Substantia nigra (tissue), 51 donors: ENCODE measurements at places on chromosomes 4 and X.

- no peak for DNase-seq
These were observed 14.7 kb upstream of the ATP8A1 start for GRCh38 chr4:42671431-42672194.

DNA sequence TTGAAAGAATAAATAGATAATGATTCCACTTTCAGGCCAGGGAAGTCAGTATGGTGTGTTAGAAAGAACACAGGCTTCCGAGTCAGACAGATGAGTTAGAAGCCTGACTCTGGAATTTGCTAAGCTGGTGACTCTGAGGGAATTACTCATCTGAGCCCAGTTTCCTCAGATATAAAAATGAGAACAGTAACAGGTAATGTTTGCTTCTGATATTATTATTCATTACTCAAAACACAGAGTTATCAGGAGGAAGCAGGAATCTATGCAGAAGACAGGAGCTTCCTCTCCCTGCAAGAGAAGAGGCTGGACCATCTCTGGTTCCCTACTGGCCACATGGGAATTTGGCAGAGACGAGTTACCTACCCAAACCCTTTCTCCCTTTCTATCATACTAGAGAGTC lies 163.1 kb downstream of the EVC2 start:
- DNase-seq, result no peak

- no peak for DNase-seq
These were observed 56.3 kb upstream of the DCTD start for GRCh38 chr4:182973511-182973911.

DNA sequence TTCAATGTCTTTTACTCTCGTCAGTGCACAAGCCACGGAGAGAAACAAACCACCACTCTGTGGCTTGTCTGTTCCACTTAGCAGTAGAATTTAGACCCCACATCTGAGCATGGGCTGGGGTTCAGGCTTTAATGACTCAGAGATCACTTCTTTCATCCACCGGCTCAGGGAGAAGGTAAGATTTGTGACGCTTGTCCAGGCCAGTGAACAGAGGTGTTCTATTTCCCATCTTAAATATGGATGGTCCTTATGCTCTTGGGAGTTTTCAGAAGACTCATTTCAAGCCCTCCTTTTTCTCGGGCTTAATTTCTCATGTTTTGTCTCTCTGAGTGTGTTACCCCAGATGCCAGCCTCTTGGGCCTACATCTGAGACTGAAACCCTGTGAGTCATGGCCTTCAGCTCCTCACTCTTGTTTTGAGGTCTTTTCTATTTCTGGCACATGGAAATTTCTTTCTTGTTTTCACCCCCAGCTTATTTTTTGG lies 127.4 kb upstream of the SFRP2 start:
- no peak for DNase-seq

DNA sequence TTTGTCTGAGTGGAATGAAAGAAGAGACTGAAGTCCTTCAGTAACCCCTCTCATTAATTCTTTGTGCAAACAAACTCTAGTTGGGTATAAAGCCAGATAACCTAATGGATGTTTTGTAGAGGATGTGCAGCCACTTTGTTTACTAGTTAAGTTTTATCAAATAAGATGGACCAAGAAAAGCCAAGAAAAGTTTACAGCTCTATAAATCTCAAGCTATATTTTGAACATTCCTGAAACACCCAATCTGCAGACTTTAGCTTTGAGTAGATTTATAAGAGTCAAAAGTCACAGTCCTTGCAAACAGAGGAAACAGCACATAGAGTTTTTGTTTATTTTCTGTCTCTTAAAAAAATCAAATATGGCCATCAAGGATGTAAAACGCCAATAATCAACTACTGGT lies 452.9 kb downstream of the SPRY1 start:
- DNase-seq, result no peak

DNA sequence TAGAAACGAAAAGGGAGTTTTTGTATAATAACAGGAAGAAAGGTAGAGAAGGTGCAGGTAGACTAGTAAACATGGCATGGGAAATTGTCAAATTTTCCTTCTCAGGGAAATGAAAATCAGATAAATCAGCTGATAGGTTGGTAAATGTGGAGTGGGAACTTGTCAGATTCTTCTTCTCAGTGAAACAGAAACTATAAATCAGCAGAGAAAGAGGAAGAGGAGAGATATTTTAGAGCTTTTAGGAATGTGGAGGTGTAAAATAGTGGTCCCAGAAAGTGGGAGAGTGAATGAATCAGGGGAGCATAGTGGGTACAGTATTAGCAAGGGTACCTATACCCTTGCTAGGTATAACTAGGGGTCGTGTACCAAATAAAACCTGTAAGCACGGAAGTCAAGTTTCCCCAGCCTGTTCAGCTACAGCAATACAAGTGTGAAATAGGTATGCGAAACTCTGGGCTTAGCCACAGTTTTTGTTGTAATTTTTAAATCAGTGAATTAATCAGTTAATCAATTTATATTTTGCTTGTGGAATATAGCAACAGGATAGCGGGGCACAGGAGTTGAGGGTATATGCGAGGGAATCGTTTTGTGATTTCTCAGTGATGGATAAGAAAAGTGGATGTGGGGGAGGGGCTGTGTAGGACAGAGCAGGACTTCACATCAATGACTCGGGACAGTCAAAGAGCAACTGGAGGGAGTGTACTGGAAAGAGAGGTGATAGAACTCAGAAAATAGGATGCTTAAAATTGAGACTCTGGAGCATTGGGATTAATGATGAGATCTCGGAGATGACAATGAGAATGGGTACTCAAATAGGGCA lies 561.5 kb downstream of the INPP4B start:
- no peak for DNase-seq

GRCh38 chrX:107000013-107000515 lies at the start of gene MORC4:
MORC4 (minus strand) TSS chrX:107000212; CDS start chrX:106999969, 243 bp downstream.
- peak; percentile 60 for DNase-seq

GRCh38 chrX:150544222-150544787 lies 24.1 kb upstream of the MTM1 start:
- no peak for DNase-seq

- DNase-seq, result no peak
These were observed 101.6 kb downstream of the NPNT start for GRCh38 chr4:105996845-105997244.

DNA sequence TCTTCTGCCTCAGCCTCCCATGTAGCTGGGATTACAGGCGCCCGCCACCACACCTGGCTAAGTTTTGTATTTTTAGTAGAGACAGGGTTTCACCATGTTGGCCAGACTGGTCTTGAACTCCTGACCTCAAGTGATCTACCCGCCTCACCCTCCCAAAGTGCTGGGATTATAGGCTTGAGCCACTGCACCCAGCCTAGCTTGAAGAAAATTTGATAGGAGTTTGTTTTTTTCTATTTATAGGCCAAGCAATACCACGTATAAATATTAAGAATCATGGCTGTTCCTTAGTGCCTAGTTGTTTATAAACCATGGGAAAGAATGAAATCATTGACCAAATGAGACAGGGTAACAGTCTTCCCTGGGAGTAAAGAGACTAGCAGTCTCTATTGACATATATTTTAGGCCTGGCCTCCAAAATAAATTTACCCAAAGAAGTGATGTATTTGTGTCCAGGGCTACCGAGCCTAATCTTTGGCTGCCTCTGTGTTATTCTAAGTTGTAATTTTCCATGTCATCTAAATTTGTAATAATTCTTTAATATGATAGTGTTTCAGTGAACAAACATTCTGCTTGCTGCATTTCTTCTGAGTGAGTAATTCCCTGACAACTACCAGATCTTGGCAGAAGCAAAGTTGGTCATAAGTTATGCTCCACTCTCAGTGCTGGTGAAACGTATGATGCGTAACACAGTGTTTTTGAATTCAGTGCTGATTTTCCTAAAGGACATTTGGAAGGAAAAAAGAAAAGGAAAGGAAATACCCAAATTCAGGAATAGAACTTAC lies 10.3 kb downstream of the PKD2 start:
- DNase-seq, result no peak

DNA sequence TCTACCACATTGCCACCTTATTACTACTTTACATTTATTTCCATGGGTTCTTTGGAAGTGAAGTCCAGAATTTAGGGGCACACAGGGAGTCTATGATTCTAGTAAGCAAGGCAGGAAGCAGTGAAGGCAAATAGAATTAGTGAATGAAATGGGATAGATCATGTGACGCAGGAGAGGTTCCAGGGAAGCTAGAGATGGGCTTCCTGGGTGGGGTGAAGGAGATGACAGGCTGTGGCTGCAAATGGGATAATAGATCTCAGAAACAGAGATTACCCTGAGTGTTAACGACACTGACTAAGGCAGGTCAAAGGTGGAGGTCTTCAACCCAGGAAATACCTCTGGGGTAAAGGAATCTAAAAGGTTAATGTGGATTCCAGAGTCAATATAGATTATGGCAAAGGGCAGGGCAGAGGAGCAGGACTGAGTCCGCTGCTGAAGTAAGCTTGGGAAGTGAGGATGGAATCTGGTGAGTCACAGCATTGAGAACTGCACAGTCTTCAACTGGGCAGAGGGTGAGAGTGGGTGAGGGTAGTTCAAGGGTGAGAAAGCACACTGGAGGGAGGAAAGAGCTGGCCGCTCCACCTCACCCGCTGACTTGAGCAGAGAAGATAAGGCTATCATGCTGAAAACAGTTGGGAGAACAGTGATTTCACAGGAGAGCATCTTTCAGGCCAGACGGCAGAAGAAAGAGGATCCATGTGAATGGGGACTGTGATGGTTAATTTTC lies 70.8 kb downstream of the ANXA3 start:
- DNase-seq, result no peak

- DNase-seq, result no peak
These were observed 55.6 kb upstream of the CCSER1 start for GRCh38 chr4:90071289-90072235.

DNA sequence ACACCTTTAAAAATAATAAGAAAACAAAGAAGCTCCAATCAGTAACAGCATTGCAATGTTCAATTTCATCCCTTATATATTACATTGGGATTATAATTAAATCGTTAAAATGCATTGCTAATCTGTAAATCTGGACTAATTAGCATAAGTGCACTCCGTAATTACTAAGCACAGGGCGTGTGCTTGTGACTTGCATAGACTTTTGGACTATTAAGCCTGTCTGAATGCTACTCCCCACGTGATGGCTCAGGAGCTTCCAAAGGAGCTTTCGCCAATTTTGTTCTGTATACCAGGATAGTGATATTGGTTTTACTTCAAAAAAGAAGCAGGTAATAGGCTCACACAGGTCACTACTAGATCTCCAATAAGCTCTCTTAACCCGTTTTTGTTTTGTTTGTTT lies 497.1 kb downstream of the SMARCA1 start:
- no peak for DNase-seq

DNA sequence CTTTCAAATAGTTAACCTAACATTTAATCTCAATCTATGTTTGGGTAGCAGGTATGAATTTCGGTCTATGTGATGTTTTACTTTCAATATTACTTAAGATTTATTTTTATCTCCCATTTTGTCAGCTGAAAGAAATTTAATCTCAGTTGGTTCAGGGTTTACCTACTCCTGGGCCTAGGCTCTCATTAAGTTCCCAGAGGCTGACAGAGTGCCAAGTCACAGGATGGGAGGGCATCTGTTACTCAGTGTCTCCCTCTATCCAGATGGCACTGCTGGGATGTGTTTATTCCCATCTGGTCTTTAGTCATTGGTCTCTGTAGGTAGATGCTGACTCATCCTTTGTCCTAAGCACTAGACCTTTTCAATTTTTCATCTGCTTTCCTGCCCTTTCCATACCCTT lies 129.4 kb upstream of the ARSJ start:
- no peak for DNase-seq

DNA sequence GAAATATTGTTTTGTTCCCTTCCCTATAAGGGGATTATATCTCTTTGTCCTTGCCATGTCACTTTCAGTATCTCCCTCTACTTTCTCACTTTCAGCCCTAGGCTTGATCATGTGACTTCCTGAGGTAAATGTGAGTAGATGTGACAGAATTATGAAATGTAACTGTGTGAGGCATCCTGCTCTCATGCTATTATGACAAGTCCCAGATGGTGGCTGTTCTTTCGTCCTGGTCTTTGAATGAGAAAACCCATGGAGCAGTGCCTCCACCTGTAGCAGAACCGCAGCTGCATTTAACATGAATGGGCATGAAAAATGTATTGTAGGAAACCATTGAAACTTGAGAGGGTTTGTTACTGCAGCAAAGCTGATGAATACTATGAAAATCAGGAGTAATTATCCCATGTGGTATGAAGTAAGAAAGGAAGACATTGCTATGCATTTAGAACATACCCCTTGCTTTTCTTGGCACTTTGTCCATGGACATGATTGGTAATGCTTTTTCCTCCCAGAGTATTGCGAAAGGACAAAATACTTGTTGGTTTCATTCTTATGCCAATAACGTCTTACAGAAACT lies 202.2 kb upstream of the GPRIN3 start:
- no peak for DNase-seq

GRCh38 chr4:38921151-38921550 lies 53.5 kb downstream of the FAM114A1 start:
- no peak for DNase-seq

- DNase-seq, result no peak
These were observed 93.0 kb upstream of the PUDP start for GRCh38 chrX:7240929-7241328.

DNA sequence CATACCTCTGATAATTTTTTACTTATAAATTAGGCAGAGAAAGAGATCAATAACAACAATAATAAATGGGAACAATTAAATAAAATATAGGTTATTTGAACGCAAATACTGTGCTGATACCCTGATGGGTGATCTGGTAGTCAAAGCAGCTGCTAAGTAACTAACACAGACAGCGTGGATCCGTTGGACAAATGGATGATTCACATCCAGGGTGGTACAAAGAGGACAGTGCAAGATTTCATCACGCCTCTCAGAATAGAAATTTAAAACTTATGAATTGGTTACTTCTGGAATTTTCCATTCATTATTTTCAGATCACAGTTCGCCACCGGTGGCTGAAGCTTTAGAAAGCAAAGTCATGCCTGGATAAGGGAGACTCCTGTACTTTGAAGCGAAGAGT lies 1066.0 kb upstream of the ADGRL3 start:
- DNase-seq, result no peak

DNA sequence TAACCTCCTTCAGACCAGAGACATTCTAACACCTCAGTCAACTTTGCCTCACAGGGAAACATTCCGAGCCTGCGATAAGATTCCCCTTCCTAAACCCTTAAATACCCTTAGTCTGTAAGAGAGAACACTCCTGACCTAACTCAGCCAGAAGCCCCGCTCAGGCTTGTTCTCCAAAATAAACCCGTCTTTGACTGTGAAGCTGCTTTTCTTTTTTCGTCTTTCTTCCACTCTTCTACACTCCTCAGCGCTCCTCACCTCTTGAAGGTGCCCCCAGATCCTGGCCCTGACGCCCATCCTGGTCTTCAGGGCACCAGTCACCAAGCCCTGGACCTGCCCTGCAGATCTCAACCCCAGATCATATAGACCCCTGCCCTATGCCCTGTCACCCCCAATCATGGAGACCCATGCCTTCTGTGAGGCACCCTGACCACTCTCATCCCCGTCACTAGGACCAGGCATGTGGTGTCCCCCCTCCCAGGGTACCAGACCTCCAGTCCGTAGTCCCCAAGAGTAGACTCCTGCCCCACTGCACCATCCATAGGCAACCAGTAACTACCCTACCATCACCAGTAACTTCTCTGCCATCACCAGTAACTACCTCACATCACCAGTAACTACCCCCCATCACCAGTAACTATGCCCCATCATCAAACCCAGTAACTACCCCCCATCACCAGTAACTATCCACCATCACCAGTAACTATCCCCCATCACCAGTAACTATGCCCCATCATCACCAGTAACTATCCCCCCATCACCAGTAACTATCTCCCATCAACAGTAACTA lies 3.5 kb downstream of the ASMTL start:
- DNase-seq, result no peak

GRCh38 chrX:124725502-124725901 lies 379.1 kb downstream of the SH2D1A start:
- DNase-seq, result no peak
